GOT3 (cell line): ENCODE measurements at places on chromosomes 3 and 15.

- DNase-seq, result no peak
Measured at GRCh38 chr15:50380089-50380488, 25.1 kb upstream of the GABPB1 start.

GRCh38 chr3:36591959-36592358 is 172.4 kb downstream of the DCLK3 start:
- DNase-seq, result no peak

DNA sequence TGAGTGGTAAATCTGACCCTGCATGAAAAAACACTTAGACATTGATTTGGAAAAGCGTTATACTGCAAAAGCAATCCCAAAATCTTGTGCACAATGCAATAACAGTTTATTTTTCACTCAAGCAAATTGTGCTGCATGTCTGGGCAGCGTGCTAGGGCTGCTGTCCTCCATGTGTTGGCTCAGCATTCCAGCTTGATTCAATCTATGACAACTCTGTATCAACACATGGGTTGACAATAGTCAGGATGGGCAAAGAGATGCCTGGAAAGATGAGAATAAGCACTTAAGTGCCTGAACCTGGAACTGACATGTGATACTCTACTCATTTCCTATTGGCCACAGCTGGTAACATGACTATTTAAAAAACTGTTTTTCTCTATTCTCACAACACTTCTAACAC is 51.8 kb downstream of the DUT start:
- no peak for DNase-seq

GRCh38 chr3:133948131-133948810 is 52.6 kb upstream of the RAB6B start:
- DNase-seq, result no peak

DNA sequence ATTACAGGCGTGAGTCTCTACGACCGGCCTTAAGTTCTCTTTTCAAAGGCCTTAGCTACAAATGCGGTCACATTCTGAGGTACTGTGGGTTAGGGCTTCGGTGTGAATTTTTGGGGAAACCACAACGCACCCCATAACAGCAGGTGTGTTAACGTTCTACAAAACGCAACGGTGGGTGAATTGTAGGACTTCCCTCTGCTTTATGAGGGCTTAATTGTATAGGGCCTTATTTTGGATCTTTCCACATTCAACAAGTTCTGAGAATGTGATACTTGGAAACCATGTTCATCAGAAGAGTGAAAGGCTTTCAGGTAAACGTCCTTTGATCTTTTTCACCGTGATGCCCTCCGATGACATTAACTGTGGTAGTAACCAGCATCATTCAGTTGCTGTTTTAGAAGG is 998.6 kb upstream of the CFAP20DC start:
- no peak for DNase-seq

- no peak for DNase-seq
Measured at GRCh38 chr15:98874773-98875172, 132.8 kb downstream of the PGPEP1L start.

- no peak for DNase-seq
Measured at GRCh38 chr15:57873564-57874209, 167.2 kb downstream of the POLR2M start.

GRCh38 chr3:157148196-157148889 is 11.6 kb downstream of the CCNL1 start:
- DNase-seq, result no peak

- DNase-seq, result no peak
Measured at GRCh38 chr3:178206521-178206920, 329.7 kb upstream of the KCNMB2 start.
